T-helper 22 cell (primary cell): ENCODE measurements at places on chromosomes 2 and 18.

DNA sequence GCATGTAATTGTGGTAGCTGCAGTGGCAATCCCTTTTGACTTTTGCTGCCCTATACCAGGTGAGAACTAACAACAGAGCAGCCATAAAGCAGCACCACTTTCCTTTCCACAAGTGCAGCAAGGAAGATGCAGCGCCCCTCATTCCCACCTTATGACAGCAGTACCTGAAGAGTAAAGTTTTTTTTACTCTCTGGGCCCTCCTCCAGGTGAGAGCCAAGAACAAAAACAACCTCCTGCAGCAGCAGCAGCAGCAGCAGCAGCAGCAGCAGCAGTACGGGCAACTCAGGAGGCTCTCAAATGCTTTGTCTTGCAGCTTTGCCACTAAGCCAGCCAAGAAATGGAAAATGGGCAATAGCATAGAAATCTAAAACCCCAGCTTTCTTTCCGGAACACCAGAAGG lies 397.5 kb downstream of the FIGN start:
- no peak for DNase-seq

- DNase-seq = no peak
Observed at GRCh38 chr2:127680706-127681287, 5.5 kb upstream of the LIMS2 start.

GRCh38 chr18:70672581-70672980 lies 383.7 kb downstream of the SOCS6 start:
- peak; percentile 25 for DNase-seq

DNA sequence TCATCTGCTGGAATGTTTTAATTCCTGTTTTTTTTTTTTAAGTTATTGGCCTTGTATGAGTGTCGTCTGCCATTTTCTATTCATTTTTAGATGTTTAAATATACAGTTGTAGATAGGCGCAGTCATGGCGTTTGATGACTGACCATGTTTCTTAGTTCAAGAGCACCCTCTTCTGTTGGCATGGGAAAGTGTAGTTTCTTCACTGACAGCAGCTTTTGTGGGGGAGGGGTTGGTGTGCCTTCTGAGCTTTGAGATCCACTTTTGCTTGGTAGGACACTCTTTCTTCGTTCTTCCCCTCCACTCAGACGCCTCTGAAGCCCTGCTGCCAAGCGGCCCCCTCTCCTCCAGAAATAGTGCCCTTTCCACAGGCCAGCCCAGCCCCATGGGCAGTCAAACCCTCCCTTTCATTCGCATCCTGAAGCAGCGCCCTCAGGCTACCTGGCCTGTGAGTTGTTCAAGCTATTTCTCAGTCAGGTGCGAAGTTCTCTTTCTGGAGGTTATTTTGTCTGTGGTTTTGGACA lies 492.0 kb downstream of the TNS1 start:
- DNase-seq = no peak

DNA sequence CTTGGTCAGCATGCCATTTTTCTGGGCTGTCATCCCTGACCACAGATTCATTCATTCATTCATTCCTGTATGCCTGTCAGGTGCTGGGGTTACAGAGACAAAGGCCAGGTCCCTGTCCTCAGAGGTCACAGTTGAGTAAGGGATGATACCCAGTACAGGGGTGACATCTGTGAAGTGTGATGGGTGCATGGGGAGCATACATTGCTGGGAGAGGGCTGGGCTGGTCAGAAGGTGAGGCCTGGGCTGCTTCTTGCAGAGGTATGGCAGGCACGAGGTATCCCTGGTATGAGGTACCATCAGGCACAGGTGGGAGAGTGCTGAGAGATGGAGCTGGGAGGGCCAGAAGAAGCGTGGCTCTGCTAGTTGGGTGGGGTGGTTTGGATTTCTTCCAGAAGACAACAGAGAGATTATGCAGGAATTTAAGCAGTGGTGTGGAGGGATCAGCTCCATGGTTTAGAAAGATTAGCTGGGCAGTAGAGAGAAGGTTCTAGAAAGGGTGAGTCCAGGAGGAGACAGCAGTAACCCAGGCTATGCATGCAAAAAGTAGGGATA lies 181.9 kb upstream of the HAAO start:
- no peak for DNase-seq

GRCh38 chr18:23626451-23627279 lies 36.0 kb downstream of the ANKRD29 start:
- DNase-seq = no peak

DNA sequence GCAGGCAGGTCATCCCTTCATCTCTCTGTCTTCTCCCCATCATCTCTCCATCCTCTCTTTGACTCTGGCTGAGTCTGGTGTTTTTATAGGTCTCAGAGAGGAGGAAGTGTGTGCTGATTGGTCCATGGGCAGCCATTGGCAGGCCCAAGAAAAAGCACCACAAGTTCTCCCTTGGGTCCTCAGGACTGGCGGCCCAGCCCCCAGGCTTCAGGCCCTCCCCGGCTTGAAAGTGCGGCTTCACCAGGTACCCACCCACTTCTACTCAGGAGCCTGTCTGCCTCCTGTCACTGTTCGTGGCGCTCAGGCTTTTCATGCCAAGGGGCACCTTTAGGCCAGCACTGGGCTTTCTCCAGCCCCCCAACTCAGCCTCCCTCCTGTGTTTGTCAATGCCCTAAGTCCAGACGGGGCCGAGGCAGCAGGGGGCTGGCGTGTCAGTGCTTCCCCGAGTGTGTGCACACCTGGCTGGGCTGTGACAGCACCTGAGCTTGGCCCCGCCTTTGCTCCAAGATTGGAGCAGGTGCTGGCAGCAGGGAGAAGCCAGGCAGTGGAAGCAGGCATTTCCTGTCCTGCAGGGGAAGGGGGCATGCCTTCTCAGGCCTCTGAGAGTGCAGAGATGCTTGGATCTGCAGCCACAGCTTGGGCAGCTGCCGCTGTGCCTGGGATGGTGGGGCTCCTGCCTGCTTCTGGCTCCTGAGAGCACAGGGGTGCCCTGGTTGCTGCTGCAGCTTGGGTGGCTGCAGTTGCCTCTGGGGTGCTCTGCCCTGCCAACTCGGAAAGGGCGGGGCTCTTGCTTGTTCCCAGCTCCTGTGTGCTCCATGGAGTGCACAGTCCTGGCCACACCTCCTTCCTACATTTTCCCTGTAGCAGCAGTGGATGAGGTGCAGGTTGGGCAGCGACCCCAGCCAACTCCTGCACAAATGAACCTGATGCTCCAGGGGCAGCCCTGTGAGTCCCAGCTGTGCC lies 34.1 kb downstream of the FBXO48 start:
- no peak for DNase-seq

GRCh38 chr2:205915130-205915524 lies 170.8 kb downstream of the INO80D start:
- DNase-seq = no peak

- DNase-seq = no peak
Observed at GRCh38 chr2:141455877-141456276, 674.9 kb downstream of the LRP1B start.

DNA sequence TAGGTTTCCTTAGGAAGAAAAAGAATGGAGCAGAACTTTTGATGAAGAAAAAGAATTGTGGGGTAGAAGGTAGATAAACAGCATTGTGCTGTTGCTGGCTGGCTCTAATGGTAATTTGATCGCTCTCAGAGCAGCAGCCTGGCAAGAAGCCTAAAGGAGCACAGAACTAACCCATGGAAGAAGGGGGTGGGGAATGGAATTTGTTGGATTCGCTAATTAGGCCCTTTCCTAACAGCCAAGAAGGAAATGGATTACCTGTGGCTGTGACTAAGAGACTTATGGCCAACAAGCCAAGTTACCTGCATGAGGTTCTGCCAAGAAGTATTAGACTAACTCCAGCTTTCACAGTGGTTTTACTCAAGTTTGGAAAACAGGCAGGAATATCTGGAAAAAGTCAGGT lies 210.6 kb downstream of the IKZF2 start:
- no peak for DNase-seq

DNA sequence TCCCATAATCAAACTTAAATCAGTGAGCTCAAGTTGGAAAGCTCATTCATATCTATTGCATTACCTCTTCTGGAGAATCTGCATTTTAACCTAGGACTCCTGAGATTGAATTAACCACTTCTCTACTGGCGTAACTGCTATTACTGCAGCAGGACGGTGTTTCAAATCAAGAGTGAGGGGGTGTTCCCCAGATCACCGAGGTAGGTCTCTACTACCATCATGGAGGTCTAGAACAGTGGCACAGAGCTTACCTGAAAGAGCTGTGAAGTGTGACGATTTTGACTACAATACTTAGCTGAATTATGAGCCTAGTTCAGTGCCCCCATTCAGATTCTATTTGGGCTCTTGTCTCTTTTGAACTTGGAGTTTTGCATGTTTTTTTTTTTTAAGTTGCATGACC lies 119.5 kb downstream of the POLE4 start:
- no peak for DNase-seq

GRCh38 chr18:3585656-3586509 lies 135.9 kb downstream of the TGIF1 start:
- peak; percentile 43 for DNase-seq

DNA sequence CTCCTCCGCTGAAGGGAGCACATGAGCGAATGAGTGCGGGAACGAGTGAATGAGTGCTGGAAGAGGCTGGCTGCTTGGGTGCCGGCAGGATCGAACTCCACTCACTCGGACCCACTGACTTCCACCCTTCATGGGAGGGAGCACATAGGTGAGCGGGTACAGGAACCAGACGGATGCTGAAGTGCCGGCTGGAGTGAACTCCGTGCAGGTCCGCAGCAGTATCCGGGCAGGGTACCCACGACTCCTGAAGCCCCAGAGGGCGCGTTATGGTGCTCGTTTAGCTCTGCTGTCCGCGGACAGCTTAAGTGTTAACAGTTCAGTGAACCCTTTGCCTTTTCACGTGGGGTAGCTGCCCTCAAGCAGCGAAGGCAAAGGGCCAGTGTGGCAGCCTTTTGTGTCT lies 23.2 kb downstream of the RPRM start:
- no peak for DNase-seq

DNA sequence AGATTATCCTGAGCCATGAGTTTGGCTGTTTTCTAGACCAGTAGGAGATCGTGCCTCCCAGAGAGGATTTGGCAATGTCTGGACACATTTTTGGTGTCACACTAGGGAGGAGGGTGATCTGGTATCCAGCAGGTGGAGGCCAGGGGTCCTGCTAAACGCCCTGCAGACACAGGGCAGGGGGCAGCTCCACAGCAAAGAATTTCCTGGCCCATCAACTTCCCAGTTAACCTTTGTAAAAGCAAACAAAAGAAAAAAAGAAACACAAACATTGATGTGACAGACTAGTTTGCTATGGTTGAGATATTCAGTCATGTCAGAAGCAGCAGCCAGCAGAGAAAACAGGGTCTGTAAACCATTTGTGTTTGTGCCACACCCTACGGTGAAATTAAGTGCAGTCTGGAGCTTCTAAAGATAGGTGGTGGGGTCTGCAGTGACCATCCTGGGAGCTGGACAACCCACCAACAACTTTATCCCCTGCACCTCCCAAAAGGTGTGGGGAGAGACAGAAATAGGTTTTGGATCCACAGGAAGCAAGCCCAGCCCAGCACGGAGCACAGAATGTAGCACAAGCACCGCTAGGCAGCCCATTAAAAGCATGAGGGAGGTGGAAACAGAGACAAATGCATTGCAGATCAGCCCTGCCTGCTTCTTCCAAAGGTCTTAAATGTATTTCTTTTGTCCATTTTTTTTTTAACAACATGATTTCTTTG lies 232.5 kb downstream of the MYT1L start:
- DNase-seq = no peak

GRCh38 chr2:148960483-148960882 lies 78.0 kb upstream of the LYPD6B start:
- no peak for DNase-seq

DNA sequence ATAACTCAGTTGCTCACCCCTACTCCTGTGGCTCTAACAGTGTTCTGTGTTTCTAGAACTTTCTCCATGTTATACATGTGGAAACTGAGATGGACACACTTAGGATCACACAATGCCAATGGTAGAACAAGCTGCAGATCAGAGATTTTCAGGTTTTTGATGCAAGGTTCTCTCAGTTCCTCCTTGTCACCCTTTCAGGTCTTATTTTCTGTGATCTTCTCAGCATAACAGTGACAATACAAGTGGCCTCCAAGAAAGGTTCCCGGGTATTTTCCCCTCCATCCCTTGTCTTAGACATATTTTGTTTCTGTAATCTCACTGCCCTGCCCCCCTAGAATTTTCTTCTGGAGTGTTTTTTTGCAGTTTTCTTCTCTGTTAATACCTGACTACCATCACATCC lies 6.2 kb upstream of the MGAT5 start:
- no peak for DNase-seq

- no peak for DNase-seq
Observed at GRCh38 chr2:120949027-120949956, 213.6 kb downstream of the GLI2 start.

DNA sequence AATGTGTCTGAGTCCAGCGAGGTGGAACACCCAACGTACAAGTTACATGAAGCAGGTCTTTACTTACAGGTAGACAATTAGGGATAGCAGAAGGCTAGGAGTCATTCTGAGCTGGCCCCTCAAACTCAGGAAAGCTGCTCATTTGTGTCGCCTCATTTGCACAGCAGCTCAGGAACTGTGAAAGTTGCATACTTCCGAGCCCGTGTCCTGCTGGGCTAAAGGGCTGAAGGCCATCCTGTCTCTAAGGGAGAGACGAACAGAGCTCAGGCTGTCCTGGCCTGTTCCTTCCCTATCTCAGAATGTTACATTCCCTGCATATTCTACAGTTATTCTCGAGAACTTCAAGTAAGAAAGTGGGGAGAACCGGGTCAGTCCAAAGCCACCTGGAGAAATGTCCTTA lies 99.0 kb downstream of the FAM124B start:
- no peak for DNase-seq

DNA sequence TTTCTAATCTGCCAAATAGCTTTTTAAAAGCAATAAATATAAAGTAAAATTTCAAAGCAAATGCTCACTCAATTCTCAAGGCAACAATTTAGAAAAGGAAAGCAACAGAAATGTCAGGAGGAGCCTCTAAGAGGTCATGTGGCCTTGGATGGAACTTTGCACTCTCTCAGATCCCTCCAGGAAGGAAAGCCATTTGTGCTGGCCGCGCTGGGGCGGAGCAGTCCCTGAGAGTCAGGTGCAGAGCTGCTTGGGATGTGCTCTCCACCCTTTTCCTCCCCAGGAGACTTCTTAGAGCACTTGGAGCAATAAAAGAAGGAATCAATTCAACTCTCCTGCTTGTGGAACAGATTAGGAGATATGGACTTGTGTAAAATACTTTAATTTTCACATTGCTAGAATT lies 379.8 kb upstream of the LINC00305 start:
- DNase-seq = no peak

GRCh38 chr2:45960057-45960863 lies 308.8 kb downstream of the PRKCE start:
- DNase-seq = no peak

DNA sequence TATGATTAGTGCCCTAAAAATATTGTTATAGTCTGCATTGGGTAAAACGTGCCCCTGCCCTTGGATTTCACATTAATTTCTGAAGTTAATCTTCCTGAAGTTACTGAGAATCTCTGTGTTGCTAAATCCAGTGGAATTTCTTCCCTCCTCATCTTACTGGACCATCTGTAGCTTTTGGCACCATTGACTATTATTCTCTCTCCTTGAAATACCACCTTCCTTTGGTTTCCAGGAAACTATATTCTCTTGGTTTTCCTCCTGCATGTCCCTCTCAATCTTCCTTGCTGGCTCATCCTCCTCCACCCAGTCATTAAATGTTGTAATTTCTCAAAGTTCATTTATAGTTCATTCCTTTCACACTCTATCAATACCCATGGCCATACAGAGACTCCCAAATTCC lies 110.6 kb upstream of the SLC35G4 start:
- no peak for DNase-seq

GRCh38 chr2:165582409-165582808 lies 112.9 kb downstream of the CSRNP3 start:
- DNase-seq = no peak

GRCh38 chr2:211724933-211725332 lies 813.7 kb downstream of the ERBB4 start:
- DNase-seq = no peak
